ENCODE measurements at places on chromosomes 6 and 20.

- DNase-seq, result no peak
Measured at GRCh38 chr20:48769069-48769983, 58.5 kb downstream of the PREX1 start.

GRCh38 chr20:1793821-1794220 lies 101.4 kb upstream of the SIRPA start:
- DNase-seq, result no peak

- DNase-seq, result no peak
Measured at GRCh38 chr6:1503811-1504210, 105.9 kb upstream of the FOXC1 start.

- no peak for DNase-seq
Measured at GRCh38 chr6:137659871-137660270, 165.7 kb upstream of the OLIG3 start.

- DNase-seq, result no peak
Measured at GRCh38 chr6:115091461-115091860, 748.6 kb upstream of the HS3ST5 start.

- DNase-seq, result no peak
Measured at GRCh38 chr6:156691018-156691417, 86.2 kb upstream of the ARID1B start.

DNA sequence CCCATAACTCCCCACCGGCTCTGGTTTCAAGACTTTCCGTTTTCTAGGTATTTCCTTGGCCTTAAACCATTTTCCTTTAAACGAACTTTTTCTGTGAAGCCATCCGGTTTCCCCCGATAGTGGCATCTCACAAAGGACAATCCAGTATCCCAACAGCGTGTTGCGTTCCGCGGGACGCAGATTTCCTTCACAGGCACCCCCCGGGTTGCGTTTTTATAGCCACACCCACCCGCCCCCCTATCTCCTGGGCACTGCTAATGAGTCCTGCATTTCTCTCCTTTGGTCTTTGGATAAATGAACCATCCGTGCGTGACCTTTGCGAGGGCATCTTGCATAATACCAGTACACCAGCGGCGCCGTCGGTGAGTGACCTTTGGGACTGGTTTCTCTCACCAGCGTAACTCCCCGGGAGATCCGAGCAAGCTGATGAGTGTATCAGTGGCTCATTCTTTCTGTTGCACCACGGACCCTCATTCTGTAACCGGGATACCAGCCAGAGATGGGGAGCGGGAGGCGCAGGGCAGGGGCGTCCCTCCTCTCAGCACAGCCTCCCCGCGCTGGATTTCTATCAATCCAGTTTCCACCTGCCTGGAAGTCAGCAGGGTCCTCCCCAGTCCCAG lies 586 bp upstream of the NQO2 start:
- DNase-seq, result no peak

- DNase-seq, result peak; percentile 30
Measured at GRCh38 chr6:21003780-21004541, 469.7 kb downstream of the CDKAL1 start.

DNA sequence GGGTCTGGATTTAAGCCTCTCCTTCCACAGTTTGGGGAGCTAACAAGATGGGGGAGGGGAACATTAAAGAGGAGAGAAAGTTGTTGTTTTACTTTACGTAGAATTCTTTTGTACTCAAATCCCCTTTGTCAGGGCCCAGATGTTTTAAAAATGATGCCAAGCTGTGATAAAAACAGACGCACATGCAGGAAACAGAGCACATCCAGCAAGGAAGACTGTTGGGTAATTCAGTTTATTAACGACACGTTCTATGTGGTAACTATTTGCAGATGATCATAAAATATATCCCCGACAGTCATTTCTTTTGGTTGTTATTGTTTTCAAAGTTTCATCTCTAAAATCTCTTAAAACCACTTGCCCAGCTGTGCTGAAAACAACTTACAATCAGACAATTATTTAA lies 307.0 kb upstream of the PRDM1 start:
- no peak for DNase-seq

DNA sequence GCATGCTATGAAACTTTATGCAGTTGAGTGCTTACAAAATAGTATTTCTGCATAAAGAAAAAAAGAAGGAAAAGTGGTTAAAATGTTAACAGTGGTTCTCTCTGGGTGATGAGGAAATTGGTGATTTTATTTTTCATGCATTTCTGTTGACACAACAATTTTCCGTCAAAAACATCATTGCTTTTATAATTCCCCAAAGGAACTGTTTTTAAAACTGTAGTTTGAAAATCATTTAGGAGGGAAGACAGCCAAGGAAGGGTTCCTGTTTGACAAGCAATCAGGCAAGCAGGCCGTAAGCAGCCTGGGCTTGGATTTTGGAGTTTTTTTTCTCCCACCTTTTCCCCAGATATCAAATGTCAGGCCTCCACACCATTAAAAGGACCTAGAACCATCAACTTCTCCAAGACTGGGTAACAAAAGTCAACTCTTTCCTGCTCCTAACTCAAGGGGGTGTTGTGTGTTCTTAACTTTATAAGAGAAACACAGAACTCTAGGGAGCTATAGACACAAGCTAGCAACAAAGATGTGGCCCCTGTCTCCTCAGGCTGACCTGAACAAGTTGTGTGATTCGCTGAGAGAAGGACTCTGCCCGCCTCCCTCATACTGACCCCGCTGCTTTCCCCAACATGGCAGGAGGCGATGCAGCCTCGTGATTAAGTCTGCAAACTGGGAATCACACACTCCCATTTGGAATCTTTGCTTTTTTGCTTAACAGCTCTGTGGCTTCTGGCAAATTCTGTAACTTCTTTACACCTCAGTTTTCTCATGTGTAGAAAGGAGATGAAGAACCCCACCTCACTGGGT lies 146.6 kb downstream of the BCAS1 start:
- no peak for DNase-seq
